Natural killer cell (primary cell): ENCODE measurements at places on chromosomes 2 and 18. TPM values are rescaled to one million over a fixed set of nuclear protein-coding genes. Genes with fewer than 3 reads are reported as not detected.
A peak's percentile ranks its signal among the peaks of the same experiment; 100 is the strongest.

DNA sequence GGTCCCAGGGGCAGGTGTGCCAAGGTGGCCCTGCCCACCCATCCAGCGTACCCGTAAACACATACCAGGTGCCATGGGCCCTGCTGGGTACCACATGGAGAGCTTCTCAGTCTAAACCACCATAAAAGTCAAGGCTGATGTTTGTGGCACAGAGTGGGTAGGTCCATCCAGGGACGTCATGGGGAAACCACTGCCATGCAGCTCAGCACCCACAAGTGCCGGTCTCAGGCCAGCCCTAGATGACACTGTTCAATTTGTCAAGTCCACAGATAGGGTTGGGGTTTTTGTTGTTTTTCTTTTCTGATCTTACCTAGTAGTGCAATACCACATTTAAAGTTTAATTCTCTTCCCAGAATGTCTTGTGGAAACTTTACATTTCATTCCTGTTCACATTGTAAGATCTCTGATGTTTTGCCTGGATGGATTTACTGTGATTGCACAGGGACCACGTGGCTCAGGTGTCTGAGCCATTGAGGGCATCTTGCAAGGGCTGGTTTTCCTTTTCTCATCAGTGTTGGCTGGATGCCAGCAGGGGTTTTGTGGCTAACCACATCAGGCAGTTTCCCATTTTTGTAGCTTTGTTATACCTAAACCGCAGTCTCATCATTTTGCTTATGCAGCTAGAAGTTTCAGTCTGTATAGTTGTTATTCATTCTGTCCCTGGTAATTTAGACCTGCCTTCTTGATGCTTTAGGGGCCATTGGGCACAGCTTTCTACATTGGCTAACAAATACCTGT is 64.7 kb downstream of the STK25 start:
- peak; percentile 95 for DNase-seq
- peaks cover 13% of the 10 kb centered on the region for H3K36me3 ChIP-seq
- no peak overlapping the region for H3K4me3 ChIP-seq

- H3K27ac ChIP-seq, result no peak overlapping the region
- DNase-seq, result no peak
- H3K36me3 ChIP-seq, result no peaks in the 10 kb centered on the region
- H3K4me1 ChIP-seq, result no peaks in the 10 kb centered on the region
Observed at GRCh38 chr18:43420950-43421349, 143.7 kb upstream of the SYT4 start.

AQP4 gene
- total RNA-seq, result not detected

- no peak overlapping the region for H3K4me3 ChIP-seq
- no peak for DNase-seq
- H3K27me3 ChIP-seq, result no peaks in the 10 kb centered on the region
- no peaks in the 10 kb centered on the region for H3K36me3 ChIP-seq
- peaks cover 22% of the 10 kb centered on the region for H3K4me1 ChIP-seq
Observed at GRCh38 chr18:63109022-63109421, 210.5 kb downstream of the BCL2 start.

GNAL gene
- 15.0 TPM for total RNA-seq

- H3K27ac ChIP-seq, result no peak overlapping the region
- no peaks in the 10 kb centered on the region for H3K27me3 ChIP-seq
- H3K4me3 ChIP-seq, result no peak overlapping the region
Observed at GRCh38 chr2:222000326-222000725, 298.5 kb downstream of the PAX3 start.

- H3K4me3 ChIP-seq, result no peak overlapping the region
- DNase-seq, result no peak
- no peak overlapping the region for H3K27ac ChIP-seq
- H3K4me1 ChIP-seq, result no peaks in the 10 kb centered on the region
Observed at GRCh38 chr2:216837740-216838139, 22.1 kb downstream of the TNP1 start.

- no peaks in the 10 kb centered on the region for H3K4me1 ChIP-seq
- H3K4me3 ChIP-seq, result no peak overlapping the region
- H3K27me3 ChIP-seq, result peaks cover 2% of the 10 kb centered on the region
- H3K27ac ChIP-seq, result no peak overlapping the region
Observed at GRCh38 chr2:226738191-226738820, 61.3 kb downstream of the IRS1 start.

RAMP1 gene
- 11.0 TPM for total RNA-seq

- no peak for DNase-seq
- H3K4me3 ChIP-seq, result no peak overlapping the region
- no peaks in the 10 kb centered on the region for H3K4me1 ChIP-seq
- no peaks in the 10 kb centered on the region for H3K27me3 ChIP-seq
Observed at GRCh38 chr18:73840319-73840945, 307.2 kb downstream of the FBXO15 start.

DNA sequence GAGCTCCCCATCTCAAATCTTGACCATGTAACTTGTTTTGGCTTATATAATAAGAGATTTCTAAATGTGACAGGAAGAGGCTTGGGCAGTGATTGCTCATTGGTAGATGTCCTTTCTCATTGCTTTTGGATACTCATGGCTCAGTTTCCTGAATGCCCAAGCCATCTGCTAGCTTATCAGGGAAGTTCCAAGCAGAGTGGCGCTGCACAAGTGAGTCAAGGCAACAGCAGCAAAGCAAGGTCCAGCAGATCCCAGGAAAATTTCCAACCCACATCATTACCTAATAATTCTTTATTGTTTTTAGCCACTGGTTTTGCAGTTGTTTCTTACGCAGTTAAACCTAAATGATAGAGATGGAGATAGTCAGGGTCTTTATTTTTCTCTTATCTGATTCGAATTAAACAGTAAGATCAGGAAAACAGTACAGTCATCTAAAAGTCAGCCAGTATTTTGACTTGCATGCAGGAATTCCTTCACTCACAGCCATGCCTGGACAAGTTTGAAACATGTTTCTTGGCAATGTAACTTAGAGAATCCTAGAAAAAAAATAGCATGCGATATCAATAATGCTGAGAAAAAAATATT is 349.7 kb upstream of the TMEFF2 start:
- no peak overlapping the region for H3K4me3 ChIP-seq
- H3K4me1 ChIP-seq, result no peaks in the 10 kb centered on the region
- H3K27ac ChIP-seq, result no peak overlapping the region
- no peak for DNase-seq

DNA sequence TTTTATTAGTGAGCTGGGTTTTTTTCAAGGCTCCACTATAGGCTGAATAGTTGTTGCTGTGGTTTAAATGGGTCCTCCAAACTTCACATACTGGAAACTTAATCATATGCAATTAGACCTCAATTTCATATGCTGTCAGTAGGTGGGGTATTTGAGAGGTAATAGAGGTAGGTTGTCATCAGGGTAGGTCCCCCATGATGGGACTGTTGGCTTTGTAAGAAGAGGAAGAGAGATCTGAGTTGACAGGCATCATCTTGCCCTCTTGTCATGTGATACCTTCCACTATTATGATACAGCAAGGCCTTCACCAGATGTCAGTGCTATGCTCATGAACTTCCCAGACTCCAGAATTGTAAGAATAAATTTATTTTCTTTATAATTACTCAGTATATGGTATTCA is 819.4 kb downstream of the LRP1B start:
- H3K27me3 ChIP-seq, result no peaks in the 10 kb centered on the region
- no peaks in the 10 kb centered on the region for H3K4me1 ChIP-seq
- no peak overlapping the region for H3K27ac ChIP-seq
- no peaks in the 10 kb centered on the region for H3K36me3 ChIP-seq
- DNase-seq, result no peak

MC5R gene
- total RNA-seq, result not detected
